ENCODE measurements at places on chromosomes 7 and 10. TPM values are rescaled to one million over a fixed set of nuclear protein-coding genes. Genes with fewer than 3 reads are reported as not detected.

SPDYE1 gene
- 0.39 TPM for polyA plus RNA-seq

DDC gene
- 83.9 TPM for polyA plus RNA-seq

CYP3A5 gene
- polyA plus RNA-seq, result 1.0 TPM

SMO gene
- 110 TPM for polyA plus RNA-seq

IDI2 gene
- not detected for polyA plus RNA-seq

GIMAP7 gene
- 20.2 TPM for polyA plus RNA-seq

- DNase-seq, result no peak
Observed at GRCh38 chr10:5416981-5417380, 4.6 kb downstream of the NET1 start.

DNA sequence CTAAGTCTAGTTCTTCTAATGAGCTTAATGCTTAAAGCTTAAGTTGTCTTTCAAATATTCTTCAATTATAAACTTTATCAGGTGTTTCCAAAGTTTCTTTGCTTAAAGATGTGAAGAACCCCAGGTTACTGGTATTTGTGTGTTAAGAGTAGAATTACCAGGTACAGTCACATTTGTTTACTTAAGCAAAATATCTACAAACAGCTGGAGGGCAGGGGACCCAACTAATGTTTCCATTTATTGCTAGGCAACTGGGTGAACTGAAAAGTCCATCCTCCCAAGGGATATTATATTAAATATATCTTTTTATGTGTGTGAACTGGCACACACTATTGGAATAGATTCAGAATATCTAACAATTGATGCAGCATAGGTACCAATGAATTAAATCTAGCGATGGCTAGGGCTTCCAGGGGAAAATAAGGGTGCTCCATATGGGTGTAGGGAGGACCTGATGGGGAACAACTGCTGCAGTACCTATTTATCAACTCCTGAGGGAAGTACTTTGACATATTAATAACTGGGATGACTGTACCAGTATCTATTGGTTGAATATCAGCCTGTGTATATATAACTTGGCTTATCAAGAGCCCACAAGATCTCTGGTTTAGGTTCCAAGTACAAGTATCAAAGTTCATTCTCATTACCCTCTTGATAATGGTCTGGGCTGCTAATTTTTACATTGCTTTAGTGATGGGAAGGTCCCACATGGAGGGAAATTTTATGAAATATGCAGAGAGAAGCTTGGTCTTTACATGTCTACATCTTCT, 10.3 kb upstream of the AGR3 start:
- DNase-seq, result no peak

- DNase-seq, result no peak
Observed at GRCh38 chr7:3636131-3636860, 335.2 kb downstream of the SDK1 start.

GRCh38 chr7:28104041-28104541, 76.5 kb downstream of the JAZF1 start:
- DNase-seq, result no peak

- DNase-seq, result no peak
Observed at GRCh38 chr7:86833360-86833759, 189.7 kb downstream of the GRM3 start.

DNA sequence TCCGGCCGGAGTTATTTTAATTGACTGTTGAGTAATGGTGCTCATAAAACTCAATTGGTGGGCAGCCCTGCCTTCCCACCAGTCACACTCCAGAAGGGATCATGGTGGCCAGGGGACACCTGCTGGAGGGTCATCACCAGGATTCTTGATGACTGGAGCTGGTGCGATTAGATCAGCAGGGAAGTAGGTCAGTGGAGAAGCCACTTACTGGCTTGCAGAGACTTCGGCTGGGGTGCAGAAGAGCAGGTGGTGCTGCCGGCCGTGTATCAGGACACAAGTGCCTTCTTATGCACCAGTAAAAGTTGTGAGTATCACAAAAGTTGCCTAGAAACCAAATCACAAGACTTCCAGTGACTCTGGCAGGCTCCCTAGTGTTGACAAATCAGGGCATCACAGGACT, 82.6 kb upstream of the CHCHD3 start:
- no peak for DNase-seq

DNA sequence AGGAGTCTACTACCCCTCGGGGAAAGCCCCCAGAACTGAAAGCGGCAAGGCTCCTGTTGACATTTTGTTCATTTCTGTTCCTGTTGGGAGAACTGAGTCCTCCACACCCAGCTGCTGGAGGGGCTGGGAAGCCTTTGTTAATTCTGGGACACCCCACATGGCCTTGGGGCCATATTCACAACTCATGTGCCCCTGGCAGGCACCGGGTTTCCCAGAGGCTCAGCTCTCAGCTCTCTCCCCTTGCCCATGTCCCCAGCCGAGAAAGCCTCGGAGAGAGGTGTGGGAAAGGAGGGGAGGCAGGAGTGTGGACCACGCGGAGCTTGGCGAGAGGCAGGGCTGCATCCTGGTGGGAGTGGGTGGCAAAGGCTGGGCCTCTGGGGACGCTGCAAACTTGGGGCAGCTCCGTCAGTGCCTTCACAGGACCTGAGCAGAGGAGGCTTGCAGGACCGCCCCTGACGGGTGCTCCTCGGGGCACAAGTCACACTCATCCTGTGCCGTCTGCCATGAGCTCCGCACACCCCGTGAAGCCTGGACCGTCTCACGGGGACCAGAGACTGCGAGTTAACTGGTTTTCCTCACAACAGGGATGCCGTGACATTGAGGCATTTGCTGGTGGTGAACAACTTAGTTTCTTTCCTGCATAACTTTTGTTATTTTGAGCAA, 140.9 kb downstream of the DNAJB6 start:
- DNase-seq, result no peak

GRCh38 chr10:78351809-78352208, 318.1 kb downstream of the RPS24 start:
- no peak for DNase-seq

DNA sequence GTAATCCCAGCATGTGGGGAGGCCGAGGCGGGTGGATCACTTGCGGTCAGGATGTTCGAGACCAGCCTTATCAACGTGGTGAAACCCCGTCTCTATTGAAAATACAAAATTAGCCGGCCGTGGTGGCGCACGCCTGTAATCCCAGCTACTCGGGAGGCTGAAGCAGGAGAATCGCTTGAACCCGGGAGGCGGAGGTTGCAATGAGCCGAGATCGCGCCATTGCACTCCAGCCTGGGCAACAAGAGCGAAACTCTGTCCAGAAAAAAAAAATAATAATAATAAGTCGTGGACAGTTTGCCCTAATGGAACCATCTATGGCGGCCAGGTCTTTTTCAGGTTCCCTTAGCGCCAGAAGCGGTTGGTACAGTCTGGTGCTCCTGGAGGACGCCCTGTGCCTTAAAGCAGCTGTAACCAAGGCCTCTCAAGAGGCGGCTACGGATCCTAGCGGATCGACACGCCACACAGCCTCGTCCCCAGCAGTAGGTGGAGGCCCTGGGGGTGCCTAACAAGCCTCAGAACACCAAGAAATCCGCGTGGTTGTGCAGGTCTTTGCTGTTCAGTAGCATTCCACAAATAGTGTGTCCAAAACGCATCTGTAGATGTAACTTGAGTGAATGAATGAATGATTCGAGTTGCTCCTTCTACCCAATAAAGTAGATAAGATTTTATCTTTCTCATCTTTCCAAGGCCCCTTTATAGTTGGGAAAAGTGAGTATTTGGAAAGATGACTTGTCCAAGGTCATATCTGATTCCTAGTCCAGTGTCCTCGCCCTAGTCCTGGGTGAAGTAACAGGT, 982 bp downstream of the PGAM1 start:
- DNase-seq, result no peak

GRCh38 chr7:129789652-129790051, 163.1 kb downstream of the UBE2H start:
- DNase-seq, result no peak

DNA sequence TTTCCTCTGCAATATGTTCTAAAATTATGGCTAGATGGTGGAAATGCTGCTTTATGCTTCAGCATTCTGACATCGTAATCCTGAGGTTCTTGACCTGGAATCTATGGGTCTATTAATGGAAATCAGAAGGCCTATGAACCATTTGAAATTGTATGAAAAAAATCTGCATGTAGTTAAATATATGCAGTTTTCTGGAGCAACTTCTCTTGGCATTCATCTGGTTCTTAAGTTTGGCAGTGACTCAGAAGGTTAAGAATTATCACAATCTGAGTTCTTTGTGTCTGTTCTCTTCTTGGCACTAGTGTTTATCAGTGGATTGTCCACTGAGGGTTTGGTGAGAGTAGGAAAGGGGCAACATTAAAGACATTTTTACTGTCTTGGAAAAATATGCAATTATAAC, 71.1 kb upstream of the FZD1 start:
- no peak for DNase-seq

- DNase-seq, result no peak
Observed at GRCh38 chr10:78964952-78965633, 103.7 kb upstream of the ZMIZ1 start.

Data from right renal cortex interstitium (tissue), 3 donors.